NCI-H774 (cell line): ENCODE measurements at places on chromosomes 12 and 14.

DNA sequence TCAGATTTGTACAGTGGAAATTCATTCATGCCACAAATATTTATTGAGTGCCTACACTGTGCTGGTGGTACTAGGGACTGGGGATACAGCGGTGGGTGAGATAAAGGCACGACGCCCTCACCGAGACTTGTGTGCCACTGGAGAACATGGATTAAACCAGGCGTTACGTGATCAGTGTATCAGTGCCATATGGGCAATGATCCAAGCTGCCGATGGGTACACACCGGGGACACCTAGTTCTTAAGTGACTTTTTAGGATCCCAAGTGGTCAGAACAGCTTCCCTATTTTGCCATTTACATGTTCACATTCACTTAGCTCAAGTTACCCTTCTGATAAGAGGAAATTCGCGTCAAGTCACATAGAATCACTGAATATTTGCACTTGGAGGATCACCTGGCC, 236.7 kb downstream of the CACNA1C start:
- no peak for DNase-seq

GRCh38 chr14:77590845-77591485, 25.5 kb downstream of the SPTLC2 start:
- no peak for DNase-seq

- DNase-seq, result peak; percentile 63
These were observed at the start of gene OAS1 for GRCh38 chr12:112906712-112907414. Gene OAS1, plus strand, starts transcription at chr12:112906962. Its CDS starts 78 bp downstream, at chr12:112907040.

DNA sequence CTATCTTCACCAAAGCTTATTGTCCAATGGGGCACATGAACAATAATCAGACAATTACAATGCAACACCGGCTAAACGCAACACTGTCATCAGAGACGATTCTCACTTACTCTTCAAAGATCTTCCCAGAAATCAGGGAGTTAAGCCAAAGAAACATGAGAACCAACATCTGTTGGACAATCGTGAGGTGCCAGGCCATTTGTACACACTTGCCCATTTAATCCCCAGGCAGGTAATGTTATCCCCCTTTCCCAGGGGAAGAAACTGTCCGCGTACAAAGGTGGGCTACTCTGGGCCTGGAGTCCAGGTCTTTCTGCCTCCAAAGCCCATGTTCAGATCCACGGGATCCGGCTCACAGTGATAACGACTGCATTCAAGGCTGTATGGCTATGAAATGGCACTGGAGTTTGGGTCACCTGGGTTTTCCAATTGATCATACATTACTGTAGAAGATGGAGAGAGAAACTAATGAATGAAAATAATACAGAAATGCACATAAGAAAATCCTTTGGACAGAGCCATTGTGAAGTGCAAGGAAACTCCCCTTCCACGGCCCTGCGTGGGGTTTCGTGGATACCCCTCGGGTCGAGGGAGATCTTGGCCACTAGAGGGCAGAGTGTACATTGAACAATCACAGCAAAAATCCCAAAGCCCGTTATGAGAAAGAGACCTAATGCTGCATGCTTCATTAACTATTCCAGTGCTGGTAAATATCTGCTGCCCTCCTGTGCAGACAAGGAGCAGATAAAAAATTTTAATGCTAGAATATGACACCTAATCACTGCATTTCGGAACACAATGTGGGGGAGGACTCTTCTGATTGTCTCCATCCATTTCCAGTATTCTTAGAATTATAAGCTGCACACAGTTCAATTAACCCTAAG, 111.4 kb downstream of the EGLN3 start:
- DNase-seq, result peak; percentile 42

GRCh38 chr14:29821242-29821641, 106.4 kb downstream of the PRKD1 start:
- DNase-seq, result no peak

- DNase-seq, result peak; percentile 19
These were observed 2.0 kb upstream of the MDM1 start for GRCh38 chr12:68334132-68334531.

- no peak for DNase-seq
These were observed 113.0 kb downstream of the RMST start for GRCh38 chr12:97575403-97576193.

DNA sequence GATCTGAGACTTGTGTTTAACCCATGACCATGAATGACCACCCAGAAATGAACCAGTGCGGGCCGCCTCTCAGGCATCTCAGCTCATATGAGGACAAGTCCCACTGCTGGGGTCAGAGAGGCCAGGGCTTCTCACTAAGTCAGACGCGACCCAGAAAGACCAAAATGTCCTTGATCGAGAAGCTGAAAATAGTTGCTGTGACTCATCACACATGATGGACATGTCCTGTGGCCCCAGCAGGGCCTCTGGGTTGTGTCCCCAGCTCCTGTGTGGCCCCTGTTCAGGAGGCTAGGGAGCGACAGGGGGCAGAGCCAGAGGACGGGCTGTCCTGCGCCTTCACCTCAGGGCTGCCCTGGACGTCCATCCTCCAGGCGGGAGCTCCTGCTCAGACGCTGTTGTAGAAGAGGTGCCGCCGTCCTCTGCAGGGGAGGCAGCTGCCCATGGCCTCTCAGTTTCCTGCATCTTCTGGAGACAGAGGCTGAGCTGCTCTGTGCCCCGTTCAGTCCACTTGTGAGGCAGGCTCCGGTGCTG, 29.0 kb upstream of the FAM181A start:
- no peak for DNase-seq

DNA sequence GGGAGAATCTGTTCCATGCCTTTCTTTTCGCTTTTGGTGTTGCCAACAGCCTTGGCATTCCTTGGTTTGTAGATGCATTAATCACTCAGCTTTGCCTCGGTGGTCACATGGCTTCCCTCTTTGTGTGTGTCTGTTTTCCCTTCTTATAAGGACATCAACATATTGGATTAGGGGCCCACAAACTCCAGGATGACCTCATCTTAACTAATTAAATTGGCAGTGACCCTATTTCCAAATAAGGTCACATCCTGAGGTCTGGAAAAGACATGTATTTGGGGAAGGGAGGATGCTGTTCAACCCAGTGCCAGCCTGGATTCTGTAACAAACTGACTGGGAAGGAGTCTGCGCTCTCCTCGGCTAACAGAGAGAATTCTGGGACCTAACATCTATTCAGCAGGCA, 365.7 kb upstream of the FKBP4 start:
- no peak for DNase-seq

- no peak for DNase-seq
These were observed 17.0 kb downstream of the FGD6 start for GRCh38 chr12:95200128-95200894.

GRCh38 chr14:30283822-30284446, 275.0 kb upstream of the G2E3 start:
- no peak for DNase-seq

DNA sequence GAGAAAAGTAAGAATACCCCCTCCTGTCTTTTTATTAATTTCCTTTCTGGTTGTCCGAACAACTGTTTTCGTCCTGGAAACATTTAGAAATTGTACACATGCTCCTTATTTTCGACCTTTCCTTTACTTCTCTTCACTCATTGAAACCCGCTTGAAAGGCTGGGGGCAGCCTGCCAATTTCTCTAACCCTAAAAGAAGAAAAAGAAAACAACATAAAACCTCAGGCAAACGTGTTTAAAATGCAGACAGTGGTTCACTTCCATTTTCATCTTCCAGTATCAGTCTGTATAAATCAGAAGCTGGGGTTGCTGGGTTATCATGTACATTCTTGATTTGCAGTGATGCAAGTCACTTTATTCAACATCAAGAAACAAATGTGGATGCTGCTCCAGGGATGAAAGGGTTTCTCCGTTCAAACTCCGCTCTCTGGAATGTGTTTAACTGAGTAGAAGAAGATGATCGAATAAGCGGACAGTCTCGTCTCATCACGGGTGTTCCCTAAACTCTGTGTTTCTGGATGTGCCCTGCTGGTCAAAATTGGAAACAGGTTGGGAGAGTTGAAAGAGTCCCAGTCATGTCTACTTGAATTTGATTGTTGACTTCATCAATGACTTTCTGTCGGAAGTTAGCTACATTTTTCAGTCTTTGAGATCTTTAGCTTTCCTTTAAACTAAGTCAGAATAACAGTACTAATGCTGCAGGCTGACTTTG, 1042.2 kb downstream of the BCL11B start:
- no peak for DNase-seq

- DNase-seq, result no peak
These were observed 880.9 kb downstream of the NRXN3 start for GRCh38 chr14:79050787-79051727.

GRCh38 chr14:80388980-80389711, 177.8 kb upstream of the DIO2 start:
- DNase-seq, result no peak

DNA sequence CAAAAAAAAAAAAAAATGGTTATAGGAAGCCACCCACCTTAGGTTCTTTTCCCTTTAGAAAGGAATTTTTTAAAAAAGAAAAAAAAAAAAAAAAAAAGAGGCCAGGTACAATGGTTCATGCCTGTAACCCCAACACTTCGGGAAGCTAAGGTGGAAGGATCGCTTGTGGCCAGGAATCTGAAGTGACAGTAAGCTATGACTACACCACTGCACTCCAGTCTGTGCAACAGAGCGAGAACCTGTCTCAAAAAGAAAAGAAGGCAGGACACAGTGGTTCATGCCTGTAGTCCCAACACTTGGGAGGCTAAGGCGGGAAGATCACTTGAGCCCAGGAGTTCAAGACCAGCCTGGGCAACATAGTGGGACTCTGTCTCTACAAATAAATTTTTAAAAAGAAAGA, 36.0 kb downstream of the SPTLC2 start:
- no peak for DNase-seq

- no peak for DNase-seq
These were observed 54.3 kb downstream of the SVOP start for GRCh38 chr12:108966378-108967151.

GRCh38 chr12:53344487-53344823, 8.3 kb upstream of the SP7 start:
- DNase-seq, result no peak

GRCh38 chr12:54421175-54421878, 2.3 kb upstream of the ITGA5 start:
- no peak for DNase-seq

DNA sequence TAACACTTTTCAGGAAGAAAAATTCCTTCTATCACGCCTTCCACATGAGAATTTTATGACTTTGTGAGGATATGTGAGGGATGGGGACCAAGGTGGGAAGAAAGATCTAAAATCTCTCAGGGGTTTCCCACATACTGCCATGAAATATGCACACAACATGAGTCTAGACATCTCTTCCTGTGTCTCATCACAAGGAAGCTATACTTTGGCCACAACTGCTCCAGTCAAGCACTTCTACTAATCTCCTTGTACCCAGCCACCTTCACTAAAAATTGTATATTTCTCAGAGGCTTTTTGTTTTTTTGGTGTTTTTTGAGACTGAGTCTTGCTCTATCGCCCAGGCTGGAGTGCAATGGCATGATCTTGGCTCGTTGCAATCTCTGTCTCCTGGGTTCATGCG, 3.2 kb downstream of the OSBPL8 start:
- no peak for DNase-seq

DNA sequence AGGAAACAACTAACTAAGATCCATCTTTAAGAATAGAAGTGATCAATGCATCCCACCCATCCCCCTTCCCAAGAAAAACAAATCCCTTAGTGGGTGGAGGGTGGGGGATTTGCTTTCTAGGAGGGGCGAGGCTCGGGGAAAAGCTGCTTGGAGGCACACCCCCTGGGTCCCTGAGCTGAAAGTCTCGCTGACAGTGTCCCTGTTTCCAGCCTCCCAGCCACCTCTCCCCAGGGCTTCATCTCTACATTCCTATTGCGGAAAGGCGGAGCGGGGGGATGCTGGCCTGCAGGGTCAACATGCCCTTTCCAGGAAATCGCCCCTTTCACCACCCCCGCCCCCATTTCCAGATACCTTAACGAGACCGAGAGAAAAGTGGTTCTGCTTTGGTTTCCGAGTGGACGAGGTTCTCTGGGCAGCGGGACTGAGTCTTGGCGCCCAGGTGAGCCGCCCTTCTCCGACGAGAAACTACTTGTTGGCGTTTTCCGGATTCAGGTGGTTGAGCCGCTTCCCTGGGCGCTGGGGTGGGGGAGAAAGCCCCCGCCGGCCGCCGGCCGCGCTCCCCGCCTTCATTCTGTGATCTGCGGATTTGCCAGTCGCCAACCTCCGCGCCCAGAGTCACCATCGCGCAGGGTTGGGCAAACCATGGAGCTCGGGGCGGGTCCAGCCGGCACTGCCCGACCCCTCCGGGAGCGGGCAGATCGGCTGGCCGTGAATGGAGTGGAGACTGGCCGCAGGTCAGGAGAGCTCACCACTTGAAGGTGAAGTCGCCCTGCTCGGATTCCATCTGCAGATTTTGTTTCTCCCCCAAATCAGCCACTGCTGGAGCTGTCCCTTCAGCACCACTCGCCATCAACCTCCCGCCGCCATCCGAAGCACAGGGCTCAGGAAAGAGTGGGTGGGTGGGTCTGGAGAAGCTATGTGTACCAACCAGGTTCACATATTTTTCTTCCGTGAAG, 505 bp downstream of the KCNC2 start:
- peak; percentile 85 for DNase-seq

GRCh38 chr14:20631880-20632389, 9.6 kb downstream of the OR6S1 start:
- DNase-seq, result no peak

- DNase-seq, result no peak
These were observed 8.3 kb upstream of the AEBP2 start for GRCh38 chr12:19430988-19431387.

GRCh38 chr14:58697930-58698642, 60.3 kb downstream of the DACT1 start:
- DNase-seq, result no peak

DNA sequence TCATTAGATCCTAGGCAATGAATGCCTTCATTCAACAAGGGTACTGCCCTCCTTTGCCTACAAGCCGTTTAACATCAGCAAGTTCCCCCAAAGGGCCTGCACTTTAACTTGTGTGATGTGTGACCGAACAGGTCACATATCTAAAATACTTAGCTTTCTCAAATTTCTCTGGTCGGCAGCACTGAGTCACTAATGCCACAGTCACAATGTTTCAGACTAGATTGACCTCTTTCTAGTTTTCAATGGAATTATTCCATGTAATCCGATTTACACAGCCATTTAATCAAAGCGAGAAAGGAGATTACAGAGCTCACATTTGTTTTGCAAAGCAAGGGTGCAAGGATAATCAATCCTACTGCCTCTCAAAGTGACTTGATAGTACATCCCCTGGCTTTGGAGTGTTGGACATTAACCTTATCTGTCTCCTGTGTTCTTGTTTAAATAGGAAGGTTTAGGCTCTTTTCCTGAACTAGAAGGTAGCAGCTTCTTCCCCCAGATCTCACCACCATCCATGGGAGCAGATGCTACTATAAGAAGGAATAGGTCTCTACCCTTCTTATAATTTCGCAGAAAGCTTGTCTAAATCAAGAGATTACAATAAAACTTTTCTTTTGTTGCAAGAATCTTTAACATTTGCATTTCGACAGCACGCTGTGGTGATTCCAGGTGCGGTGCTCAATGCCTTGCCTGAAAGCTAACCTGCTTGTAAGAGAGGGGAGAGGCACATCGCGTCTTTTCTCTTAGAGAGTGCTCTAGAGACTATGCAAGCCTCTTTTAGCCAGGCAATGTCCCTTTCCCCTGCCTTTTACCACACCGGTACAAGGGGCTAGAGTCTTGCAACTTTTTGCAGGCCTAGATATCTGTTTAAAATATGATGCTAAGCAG, 1.8 kb downstream of the KITLG start:
- no peak for DNase-seq
